ENCODE measurements at places on chromosomes 16 and 17.

- DNase-seq: no peak
These were observed 298.9 kb upstream of the IRX5 start for GRCh38 chr16:54631782-54632181.

DNA sequence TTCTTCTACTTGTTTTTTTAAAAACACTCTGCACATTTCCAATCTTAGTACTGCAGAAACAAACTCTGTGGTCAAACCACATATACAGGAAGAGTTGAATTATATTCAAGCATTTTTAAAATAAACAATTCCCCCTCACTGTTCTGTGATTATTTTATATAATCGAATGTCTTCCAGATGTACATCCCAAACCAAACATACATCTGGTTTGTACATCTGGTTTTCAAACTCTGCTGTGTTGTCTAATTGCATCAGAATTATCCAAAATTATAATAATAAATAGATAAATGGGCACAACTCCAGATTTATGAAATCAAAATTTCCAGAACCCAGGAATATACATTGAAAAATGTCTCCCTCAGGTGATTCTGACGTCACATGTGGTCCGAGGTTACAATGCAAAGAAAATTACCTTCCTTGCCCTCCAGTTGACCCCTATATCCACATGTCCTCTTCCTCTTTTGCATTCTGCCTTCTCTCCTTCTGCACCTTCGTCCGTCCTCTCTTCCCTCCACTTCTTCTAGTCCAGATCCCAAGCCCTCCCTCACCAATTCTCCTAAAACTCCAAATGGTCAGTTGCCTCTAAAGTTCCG lies 13.3 kb upstream of the CCDC144A start:
- DNase-seq: no peak

DNA sequence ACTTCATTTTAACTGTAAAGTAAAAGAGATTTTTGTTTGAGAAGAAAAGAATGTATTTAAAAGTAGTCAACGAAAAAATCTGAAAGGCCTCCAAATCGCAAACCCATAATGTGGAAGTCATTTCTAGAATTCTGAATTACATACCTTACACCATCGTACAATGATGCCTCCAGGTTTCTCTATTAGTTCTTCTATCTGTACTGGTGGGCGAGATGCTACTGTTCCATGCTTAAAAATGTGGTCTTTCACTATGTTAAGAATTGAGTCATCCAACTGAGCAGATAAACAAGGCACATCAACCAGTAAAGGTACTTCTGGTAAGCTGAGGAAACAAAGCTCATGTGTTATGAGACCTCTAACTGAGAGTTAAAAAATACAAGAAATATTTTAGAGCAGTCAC lies 28.5 kb downstream of the CRLF3 start:
- no peak for DNase-seq

- DNase-seq: no peak
These were observed 21.7 kb downstream of the IL4R start for GRCh38 chr16:27335349-27336053.

DNA sequence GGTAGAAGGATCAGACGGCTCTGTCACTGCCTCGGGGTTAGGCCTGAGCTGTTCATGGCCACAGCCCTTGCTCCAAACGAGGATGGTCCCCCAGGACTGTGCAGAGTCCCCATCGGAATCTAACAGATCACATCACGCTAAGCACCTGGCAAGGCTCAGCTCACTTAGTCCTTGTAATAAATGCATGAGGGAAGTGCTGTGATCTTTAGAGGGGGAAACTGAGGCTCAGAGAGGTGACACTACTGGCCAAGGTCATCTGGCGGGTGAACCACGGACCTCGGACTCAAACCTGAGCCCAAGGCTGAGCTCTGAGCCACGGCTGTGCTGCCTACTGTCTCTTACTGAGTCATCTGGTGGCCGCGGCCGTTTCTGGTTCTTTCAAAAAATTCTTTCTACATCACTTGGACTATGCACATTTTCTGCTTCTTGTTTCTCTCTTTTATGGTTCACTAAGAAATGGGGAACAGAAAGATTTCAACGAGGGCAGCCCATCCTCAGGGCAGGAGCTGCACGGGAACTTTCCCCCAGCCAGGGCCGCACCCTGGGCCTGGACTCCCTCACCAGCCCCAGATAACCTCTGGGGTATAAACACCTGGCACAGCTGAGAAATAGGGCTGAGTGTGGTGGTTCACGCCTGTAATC lies 55.6 kb downstream of the COTL1 start:
- DNase-seq: no peak

DNA sequence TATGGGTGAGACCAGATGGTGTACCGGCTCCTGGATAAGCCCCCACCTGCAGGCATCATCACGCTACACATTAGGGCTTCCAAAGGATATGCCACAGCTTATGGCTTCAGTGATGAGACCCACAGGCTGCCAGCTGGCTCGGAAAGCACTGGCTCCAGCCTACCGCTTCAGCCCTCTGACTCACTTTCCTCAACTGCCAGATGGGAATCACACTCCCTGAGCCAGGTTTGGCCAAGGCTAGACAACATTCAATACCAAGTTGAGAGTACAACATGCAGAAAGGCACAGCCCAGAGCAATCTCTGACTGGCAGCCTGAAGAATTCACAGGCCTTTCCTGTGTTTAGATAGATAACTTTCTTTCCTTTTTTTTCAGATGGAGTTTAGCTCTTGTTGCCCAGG lies 10.3 kb downstream of the CENPV start:
- DNase-seq: no peak

- DNase-seq: no peak
These were observed 6.4 kb downstream of the USP22 start for GRCh38 chr17:21036361-21036881.

DNA sequence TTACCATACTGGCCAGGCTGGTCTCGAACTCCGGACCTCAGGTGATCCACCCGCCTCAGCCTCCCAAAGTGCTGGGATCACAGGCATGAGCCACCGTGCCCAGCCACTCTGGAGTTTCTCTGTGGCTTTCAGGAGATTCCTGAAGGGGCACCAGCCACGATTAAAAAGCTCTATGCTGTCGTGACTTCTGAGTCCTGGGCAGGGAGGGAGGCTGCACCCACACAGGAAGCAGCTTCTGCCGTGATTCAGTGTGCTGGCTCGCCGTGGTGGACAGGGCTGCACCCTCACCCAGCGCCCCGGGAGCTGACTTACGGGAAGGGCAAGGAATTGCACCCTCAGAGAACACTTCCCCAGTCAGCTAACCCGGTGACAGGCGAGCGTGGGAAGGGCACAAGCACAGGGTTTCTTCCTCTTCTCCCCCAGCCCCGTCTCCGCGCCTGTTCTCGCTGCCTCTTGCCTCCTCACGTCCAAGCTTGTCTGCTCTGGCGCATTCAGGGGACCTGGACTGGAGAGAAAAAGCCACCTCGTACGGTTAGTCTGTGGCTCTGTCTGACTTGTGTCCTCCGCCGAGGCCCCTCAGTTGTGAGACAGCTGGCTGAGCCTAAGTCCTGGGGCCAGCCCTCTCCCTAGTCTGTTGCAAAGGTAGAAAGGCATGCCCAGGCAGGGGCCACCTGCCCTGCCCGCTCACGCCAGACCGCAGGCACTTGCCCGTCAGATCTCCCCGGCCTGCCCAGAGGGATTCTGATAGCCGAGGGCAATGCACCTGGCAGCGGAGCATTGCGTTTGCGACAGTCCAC lies 145.0 kb downstream of the SEC14L1 start:
- no peak for DNase-seq

DNA sequence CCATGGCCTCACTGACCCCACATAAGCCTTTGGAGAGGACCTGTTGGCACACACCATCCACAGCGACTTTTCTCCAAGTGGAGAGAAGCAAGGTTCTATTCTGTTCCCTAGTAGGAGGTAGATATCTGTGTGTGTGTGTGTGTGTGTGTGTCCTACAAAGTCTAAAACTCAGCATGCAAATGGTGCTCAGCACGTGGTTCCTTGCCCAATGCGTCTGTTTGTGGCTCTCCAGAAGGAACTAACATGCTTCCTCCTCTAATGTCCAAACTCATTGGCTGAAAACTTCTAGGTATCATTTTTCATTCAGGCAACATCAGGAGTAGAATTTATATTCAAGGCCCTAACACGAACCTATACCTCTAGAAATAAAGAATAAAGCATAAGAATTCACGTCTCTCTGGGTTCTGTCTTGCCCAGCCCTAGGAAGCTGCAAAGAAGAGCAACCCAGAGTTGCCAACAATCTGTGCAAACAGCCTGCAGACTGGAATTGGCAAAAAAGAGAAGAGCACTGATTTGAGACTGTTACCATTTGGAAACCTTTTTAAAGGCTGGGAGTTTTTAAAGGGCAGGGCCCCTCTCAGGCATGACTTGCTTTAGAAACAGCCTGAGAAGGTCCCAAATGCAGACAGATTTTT lies 25.5 kb downstream of the MAP3K14 start:
- no peak for DNase-seq

GRCh38 chr17:66964930-66965800 lies 658 bp downstream of the CACNG4 start:
- DNase-seq: no peak

- no peak for DNase-seq
These were observed 162.5 kb downstream of the WSCD1 start for GRCh38 chr17:6232732-6233101.

DNA sequence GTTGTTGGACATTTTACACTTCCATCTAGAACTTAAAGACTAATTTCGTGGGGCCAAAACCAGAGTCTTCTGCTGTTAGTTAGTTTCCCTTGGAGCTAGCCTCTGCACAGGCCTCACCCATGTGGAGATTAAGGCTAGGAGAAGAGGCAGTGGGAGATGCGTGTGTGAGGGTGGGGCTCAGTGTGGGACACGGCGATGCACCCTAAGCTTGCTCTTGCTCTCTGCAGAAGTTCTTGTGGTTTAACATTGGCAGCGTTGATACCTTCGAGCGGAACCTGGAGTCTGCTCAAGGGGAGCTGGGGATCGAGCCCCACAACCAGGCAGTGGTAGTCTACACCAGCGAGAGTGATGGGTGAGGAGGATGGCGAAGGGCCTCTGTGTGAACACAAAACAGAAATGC lies 34.0 kb downstream of the DBNDD1 start:
- DNase-seq: no peak

- no peak for DNase-seq
These were observed 29.9 kb downstream of the SMARCE1 start for GRCh38 chr17:40617678-40618240.

DNA sequence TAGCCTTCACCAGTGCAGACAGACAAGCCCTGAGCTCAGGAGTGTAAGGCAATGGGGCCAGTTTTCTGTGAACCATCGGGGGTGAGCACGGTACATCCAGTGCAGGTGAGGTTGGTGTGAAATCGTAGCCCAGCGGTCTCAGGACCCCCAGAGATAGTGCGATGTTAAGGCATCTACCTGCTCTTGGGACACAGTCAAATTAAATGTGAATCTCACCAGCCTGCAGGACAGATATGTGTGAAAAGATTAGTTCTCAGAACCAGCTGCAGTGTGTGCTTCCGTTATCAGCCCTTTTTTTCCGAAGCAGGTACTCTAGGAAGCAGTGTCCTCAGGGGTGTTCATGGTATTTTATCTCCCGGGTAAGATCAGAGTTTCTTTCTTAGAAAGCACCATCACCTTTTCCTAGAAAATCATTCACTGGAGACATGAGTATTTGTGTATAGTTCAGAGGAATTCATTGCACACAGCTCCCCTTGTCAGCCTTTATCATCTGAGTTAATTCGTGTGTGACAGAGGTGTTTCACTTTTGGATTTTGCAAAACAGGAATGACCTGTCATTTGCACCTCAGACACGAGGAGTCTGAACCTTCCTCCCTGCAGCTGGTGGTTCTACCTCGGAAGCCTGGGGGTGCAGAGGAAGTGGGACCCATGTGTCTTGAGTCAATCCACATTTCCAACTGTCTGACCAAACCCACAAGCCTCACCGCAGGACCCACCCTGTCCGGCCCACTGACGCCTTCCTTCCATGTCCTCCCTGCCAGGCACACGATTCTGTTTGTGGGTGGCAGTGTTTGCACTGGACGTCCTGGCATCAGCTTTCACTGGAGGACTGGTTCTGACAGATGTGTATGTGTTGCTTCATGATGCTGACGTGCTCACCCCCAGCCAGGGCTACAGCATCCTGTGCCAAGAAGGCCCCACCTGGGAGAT lies 107.8 kb downstream of the CLEC16A start:
- DNase-seq: peak; percentile 27

GRCh38 chr17:50130559-50131305 lies 772 bp upstream of the SAMD14 start:
- no peak for DNase-seq

DNA sequence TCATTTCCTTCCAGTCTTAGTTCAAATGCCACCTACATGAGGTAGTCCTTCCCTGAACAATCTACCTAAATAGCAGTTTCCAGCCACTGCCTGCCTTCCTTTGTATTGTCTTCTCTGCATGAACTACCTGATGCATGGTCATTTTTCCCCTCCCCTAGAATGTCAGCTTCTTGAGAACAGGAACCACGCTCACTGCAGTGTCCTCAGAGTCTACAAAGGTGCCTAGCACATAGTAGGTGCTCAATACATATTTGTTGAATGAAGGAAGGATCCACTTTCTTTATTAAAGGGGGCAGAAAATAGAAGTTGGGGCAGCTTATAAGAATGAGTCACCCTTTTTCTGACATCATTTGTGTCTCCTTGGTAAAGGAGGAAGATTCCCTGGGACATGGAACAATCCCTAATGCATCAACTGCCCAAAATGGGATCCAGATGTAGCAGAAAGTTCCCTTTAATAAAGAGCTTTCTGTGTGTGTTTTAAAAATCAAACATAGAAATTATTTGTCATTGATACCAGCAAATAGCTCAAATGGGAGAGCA lies 4.4 kb upstream of the CYLD start:
- no peak for DNase-seq

- no peak for DNase-seq
These were observed 29.4 kb upstream of the ATP2A3 start for GRCh38 chr17:3993493-3994220.

GRCh38 chr17:32646941-32647340 lies 160.1 kb downstream of the CDK5R1 start:
- no peak for DNase-seq

DNA sequence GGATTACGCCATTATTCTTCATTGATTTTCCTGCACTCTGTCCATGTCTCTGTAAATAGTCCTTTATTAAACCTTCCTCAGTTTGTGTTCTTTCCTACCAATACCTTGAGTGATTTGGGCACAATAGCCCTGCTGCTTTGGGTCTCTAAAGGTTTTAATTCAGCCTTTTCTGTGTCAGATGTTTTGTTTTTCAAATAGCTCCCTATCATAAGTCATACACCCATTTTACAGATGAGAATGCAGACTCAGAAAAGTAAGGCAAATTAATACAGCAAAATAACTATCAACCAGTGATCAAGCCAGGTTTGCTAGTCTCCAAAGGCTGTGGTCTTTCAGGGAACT lies 25.0 kb upstream of the KPNB1 start:
- no peak for DNase-seq

- no peak for DNase-seq
These were observed 1.2 kb upstream of the PROCA1 start for GRCh38 chr17:28712705-28713415.

DNA sequence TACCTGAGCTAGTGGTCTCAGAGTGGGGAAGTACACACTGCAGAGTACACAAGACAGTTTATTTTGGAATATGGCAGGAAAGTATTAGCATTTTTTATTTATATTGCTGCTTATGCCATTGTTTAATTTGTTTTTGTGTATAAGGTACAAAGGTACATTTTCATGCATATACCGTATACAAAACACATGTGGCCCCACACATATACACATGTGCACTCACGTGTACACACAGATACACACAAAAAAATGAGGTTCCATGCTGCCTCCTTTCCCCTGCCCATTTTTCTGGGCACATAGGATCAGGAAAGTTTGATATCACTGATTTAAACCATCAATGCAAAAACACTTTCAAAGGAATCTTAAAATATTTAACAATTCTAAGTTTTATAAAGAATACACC lies 12.9 kb downstream of the IGSF6 start:
- DNase-seq: no peak
